ENCODE measurements at places on chromosomes 3 and 15.

DNA sequence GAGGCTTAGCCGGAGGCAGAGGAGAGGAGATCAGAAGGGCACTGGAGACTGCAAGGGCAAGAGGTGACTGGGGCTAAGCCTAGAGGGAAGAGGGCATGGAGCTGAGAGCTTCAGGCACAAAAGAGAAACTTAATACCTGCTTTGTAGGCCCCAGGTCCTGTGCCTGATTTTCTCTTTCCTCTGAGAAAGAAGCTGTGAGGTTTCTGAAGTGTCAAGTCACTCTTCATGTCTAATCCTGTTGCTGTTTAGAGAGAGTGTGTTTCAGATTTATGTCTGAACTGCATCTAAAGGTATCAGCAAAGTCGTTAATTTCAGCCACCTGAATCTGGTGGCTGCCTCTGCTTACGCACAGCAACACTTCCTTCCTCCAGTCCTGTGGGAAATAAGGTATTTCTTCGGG, 106.9 kb upstream of the RNU6-1 start:
- no peak for DNase-seq

- DNase-seq: no peak
Measured at GRCh38 chr15:41523097-41523496, 9.5 kb upstream of the LTK start.

GRCh38 chr3:154120961-154121700, at the start of gene ARHGEF26:
Gene ARHGEF26 (plus strand): TSS chr3:154121390. CDS start chr3:154121993, 603 bp downstream.
- peak; percentile 51 for DNase-seq

DNA sequence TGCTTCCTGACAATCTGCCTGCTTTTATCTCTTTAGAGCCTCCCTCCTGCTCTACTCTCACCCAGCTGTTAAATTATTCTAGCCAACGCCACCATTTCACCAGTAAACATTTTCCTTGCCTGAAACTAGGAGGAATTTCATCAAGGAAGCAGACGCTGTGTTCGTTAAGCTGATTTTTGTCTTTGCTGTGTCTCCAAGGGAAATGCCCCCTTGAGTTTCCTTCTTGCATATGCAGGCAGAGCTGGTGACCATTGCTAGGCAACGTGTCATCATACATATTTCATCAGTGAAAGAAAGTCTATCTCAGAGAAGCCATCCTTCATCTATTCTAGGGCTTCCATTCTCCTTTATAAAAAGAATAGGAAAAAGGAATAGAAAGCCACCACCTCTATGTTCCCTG, 87.0 kb upstream of the ST8SIA2 start:
- DNase-seq: no peak

DNA sequence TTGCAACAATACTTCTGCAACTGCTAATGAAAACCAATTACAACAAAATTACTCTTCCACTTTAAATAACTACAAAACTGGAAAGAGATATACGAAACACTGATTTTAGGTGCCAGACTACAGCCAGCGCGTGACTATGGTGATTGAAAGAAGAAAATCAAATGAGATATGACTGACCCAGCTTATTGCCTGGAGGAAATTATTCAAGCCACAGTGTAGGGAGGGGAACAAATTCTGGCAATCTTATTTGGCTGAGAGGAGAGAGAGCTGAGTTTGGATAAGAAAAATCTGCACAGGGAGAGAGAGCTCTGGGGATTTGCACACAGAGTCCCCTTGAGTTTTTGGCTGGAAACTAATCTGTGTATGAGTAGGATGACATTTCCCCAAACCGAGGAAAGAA, 470.3 kb upstream of the FRG2C start:
- DNase-seq: no peak

DNA sequence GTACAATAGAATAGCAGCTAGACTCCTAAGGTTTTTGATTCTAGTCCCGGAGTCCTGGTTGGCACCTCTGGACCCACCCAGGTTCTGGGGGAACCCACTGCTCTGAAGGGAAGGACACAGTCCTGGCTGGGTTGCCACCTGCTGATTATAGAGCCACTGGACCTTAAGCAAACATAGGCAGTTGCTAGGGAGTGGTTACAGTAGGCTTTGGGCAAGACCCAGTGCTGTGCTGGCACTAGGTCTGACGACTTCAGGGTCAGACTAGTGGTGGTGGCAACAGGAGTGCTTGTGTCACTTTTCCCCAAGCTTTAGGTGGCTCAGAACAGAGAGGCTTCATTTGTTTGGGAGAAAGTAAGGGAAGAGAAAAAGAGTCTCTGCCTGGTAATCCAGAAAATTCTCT, 109.8 kb upstream of the C3orf80 start:
- no peak for DNase-seq

GRCh38 chr3:4981665-4982494, 2.6 kb downstream of the BHLHE40 start:
- DNase-seq: no peak

DNA sequence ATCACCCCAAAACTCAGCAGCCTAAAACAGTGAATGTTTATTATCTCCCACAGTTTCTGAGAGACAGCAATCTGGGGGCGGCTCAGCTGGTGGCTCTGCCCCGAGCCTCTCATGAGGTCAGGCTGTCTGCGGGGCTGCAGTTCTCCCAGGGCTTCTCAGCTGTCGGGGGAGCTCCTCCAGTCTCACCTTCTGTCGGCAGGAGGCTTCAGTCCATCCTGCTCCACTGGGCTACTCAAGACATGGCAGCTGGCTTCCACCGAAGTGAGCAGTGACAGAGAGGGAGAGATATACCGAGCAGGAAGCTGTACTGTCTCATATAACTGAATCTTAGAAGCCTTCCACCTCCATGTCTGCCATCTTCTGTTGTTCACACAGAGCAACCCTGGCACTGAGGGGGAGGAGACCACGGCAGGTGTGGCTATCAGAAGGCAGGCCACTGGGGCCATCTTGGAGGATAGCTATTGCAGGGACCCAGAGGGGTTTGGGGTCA, 72.8 kb upstream of the ITGA11 start:
- DNase-seq: no peak

DNA sequence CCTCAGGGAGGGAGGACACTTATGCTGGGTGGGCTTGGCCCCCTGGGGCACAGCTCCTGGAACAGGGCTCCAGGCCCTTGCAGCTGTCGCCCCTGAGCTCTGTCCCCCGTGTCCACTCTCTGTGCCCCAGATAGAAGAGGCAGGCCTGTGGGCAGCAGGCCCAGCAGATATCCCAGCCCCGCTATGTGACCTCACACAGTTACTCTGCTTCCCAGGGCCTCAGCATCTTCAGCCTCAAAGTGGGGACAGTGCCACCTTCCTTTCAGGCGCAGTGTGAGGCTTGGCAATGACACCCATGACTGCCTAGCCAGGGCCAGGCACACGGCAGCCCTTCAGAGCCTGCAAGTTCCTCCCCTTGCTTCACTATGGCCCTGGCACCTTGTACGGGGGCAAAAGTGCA, 98.4 kb downstream of the IQSEC1 start:
- DNase-seq: no peak
